ENCODE measurements at places on chromosomes 3 and 15.

GRCh38 chr3:9946112-9947024, 5.8 kb downstream of the PRRT3 start:
- H3K27me3 ChIP-seq: no peaks in the 10 kb centered on the region
- peaks cover 2% of the 10 kb centered on the region for H3K36me3 ChIP-seq
- DNase-seq: peak; percentile 82
- H3K27ac ChIP-seq: peak overlapping the region; percentile 56
- H3K4me1 ChIP-seq: peaks cover 9% of the 10 kb centered on the region

GRCh38 chr15:84824260-84825007, 7.3 kb downstream of the ALPK3 start:
- H3K4me3 ChIP-seq: no peak overlapping the region
- H3K36me3 ChIP-seq: no peaks in the 10 kb centered on the region
- no peaks in the 10 kb centered on the region for H3K4me1 ChIP-seq
- H3K27ac ChIP-seq: no peak overlapping the region
- no peak for DNase-seq

- DNase-seq: peak; percentile 80
- H3K27me3 ChIP-seq: no peaks in the 10 kb centered on the region
- peaks cover 48% of the 10 kb centered on the region for H3K36me3 ChIP-seq
- H3K27ac ChIP-seq: peak overlapping the region; percentile 99
Measured at GRCh38 chr3:42600958-42601675, 631 bp downstream of the NKTR start.

DNA sequence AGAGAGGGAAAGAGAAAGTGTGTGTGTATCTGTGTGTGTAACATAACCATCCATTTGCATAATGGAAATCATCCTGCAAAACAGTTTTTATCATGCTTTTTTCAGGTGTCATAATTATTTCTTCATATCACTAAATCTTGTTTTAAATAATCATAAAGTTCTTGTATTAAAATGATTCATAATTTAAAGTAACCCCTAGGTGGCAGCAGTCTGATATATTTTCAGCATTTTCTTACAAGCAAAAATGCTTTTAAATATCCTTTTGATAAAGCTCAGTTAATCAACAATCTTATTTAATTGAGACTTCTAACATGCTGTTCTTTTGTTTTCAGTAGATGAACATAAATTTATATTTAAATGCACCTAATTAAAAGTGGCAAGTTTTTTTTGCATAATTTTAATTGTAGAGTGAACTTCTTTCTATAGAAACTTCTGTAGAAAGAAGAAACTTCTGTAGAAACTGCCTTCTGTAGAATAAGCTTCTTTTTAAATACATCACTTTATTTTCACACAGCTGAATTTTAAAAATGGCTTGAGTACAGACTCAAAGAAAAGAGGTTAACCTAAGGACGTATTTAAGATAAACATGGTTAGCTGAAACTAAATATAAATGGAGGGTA, 72.5 kb downstream of the OPA1 start:
- peaks cover 31% of the 10 kb centered on the region for H3K36me3 ChIP-seq
- H3K27ac ChIP-seq: no peak overlapping the region
- peaks cover 3% of the 10 kb centered on the region for H3K4me1 ChIP-seq
- H3K4me3 ChIP-seq: no peak overlapping the region
- DNase-seq: no peak
- H3K27me3 ChIP-seq: no peaks in the 10 kb centered on the region

GRCh38 chr3:145639003-145639606, 521.9 kb downstream of the PLOD2 start:
- H3K27ac ChIP-seq: no peak overlapping the region
- H3K4me1 ChIP-seq: no peaks in the 10 kb centered on the region
- H3K36me3 ChIP-seq: no peaks in the 10 kb centered on the region
- H3K4me3 ChIP-seq: no peak overlapping the region

DNA sequence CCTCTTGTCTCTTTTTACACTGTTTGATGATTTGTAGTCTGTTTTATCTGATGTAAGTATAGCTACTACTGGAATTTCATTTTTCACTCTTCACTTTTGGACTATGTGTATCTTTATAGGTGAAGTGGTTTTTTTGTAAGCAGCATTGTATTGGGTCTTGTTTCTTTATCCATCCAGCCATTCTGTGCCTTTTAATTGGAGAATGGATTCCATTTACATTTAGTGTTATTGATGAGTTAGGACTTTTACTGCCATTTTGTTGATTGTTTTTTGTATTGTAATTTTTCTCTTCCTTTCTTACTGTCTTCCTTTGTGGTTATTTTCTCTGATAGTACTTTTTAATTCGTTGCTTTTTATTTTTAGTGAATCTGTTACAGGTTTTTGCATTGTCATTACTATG, 54.5 kb downstream of the RNF13 start:
- H3K27me3 ChIP-seq: no peaks in the 10 kb centered on the region
- H3K36me3 ChIP-seq: peaks cover 64% of the 10 kb centered on the region
- no peak overlapping the region for H3K4me3 ChIP-seq
- H3K27ac ChIP-seq: no peak overlapping the region
- H3K4me1 ChIP-seq: no peaks in the 10 kb centered on the region

- peak overlapping the region; percentile 19 for H3K4me3 ChIP-seq
- peak overlapping the region; percentile 91 for H3K27ac ChIP-seq
- DNase-seq: no peak
- H3K4me1 ChIP-seq: peaks cover 48% of the 10 kb centered on the region
- no peaks in the 10 kb centered on the region for H3K27me3 ChIP-seq
Measured at GRCh38 chr3:106184540-106185457, 316.0 kb upstream of the CBLB start.

DNA sequence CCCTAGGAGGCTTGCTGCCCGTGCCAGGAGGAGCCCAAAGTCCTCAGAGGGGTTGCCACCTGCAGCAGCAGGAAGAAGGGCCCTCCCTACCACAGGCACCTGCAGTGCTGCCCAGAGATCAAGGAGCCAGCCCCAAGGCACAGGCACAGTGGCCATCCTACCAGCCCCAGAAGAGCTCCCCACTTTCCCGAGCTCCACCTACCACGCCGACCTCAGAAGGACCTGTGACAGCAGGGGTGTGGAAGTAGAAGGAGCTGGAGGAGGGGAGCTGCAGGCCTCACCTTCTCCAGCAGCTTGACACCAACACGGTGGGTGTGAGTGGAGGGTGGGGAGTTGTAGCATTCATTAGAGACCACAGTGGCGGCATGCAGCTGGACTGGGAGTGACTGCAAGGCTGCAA, 485.8 kb downstream of the GABRG3 start:
- no peaks in the 10 kb centered on the region for H3K4me1 ChIP-seq
- H3K27me3 ChIP-seq: no peaks in the 10 kb centered on the region

DNA sequence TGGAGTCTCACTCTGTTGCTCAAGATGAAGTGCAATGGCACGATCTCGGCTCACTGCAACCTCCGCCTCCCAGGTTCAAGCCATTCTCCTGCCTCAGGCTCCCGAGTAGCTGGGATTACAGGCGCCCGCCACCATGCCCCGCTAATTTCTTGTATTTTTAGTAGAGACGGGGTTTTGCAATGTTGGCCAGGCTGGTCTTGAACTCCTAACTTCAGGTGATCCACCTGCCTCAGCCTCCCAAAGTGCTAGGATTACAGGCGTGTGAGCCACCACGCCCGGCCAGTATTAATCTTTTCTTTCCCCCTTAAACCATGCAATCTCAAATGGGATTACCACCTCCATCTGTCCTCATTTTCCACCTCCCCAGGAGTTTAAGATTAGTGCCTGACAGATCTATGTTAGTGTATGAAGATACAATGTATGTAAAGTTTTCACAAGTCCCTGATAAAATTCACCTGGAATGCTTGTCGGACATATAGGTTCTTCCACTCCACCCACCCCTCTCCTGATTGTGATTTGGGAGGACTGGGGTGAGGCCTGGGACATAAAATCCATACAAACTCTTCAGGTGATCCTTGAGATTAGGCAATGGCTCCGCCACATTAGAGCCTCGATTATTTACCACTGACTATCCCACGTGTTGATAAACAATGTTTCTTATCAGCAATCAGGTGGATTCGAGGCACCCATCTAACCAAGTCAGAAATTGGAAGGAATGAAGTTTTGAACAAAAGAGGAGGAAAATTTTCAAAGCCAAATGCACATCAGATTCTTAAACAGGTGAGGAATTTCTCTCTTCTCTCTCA, 1.2 kb downstream of the PARL start:
- H3K4me3 ChIP-seq: peak overlapping the region; percentile 84
- DNase-seq: no peak
- H3K36me3 ChIP-seq: peaks cover 8% of the 10 kb centered on the region
- peak overlapping the region; percentile 80 for H3K27ac ChIP-seq

DNA sequence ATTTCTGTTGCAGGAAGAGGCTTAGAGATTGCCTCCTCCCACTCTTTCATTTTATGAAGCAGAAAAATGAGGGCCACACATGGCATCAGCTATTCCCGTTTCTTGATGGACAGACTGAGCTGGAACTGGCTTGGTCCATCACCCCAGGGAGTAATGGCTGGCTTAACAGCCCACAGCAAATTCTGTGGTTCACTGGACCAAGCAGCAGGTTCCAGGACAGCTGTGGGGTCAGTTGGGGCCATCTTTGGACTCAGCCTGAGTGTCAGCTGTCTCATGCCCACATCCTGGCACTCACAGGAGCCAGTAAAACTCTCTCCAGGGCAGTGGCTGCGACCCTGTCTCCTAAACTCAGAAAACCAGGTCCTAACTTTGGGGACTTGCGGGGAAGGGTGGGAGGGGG, 36.5 kb downstream of the ZDHHC19 start:
- peaks cover 6% of the 10 kb centered on the region for H3K36me3 ChIP-seq
- no peak overlapping the region for H3K27ac ChIP-seq
- DNase-seq: no peak
- H3K4me1 ChIP-seq: peaks cover 19% of the 10 kb centered on the region
- no peak overlapping the region for H3K4me3 ChIP-seq
- H3K27me3 ChIP-seq: no peaks in the 10 kb centered on the region

- H3K27me3 ChIP-seq: peaks cover 16% of the 10 kb centered on the region
- peaks cover 9% of the 10 kb centered on the region for H3K4me1 ChIP-seq
- H3K27ac ChIP-seq: no peak overlapping the region
- no peak overlapping the region for H3K4me3 ChIP-seq
- no peak for DNase-seq
Measured at GRCh38 chr3:43817825-43818224, 127.1 kb downstream of the ABHD5 start.

GRCh38 chr15:57025264-57025926, 107.0 kb downstream of the TCF12 start:
- H3K27ac ChIP-seq: no peak overlapping the region
- H3K4me3 ChIP-seq: no peak overlapping the region
- no peak for DNase-seq
- H3K4me1 ChIP-seq: peaks cover 9% of the 10 kb centered on the region
- H3K36me3 ChIP-seq: peaks cover 8% of the 10 kb centered on the region
- H3K27me3 ChIP-seq: no peaks in the 10 kb centered on the region

GRCh38 chr3:123778991-123779622, 105.0 kb downstream of the MYLK start:
- no peak overlapping the region for H3K27ac ChIP-seq
- no peaks in the 10 kb centered on the region for H3K36me3 ChIP-seq
- H3K27me3 ChIP-seq: peaks cover 17% of the 10 kb centered on the region
- no peak overlapping the region for H3K4me3 ChIP-seq
- no peaks in the 10 kb centered on the region for H3K4me1 ChIP-seq
- no peak for DNase-seq

DNA sequence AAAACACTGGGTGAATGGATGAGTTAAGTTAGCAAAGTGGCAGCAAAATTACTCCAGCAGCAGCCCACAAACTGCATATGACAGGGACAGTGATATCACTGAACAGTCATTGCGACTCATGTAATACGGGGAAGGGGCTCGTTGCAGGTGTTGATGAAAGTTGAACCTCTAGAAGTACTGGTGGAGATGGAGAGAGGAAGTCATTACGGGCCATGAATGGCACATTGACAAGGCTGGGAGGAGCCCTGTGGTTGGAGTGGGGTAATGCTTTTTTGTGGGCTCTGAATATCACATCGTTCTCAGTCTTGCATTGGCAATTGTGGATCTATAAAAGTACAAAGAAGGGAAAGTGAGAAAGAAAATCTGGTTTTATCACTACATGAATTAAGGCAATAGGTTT, 278.1 kb downstream of the ZPLD1 start:
- H3K27me3 ChIP-seq: peaks cover 2% of the 10 kb centered on the region
- H3K27ac ChIP-seq: no peak overlapping the region
- H3K36me3 ChIP-seq: no peaks in the 10 kb centered on the region
- H3K4me1 ChIP-seq: peaks cover 8% of the 10 kb centered on the region
- H3K4me3 ChIP-seq: no peak overlapping the region

- no peak overlapping the region for H3K4me3 ChIP-seq
- no peaks in the 10 kb centered on the region for H3K4me1 ChIP-seq
- H3K36me3 ChIP-seq: no peaks in the 10 kb centered on the region
Measured at GRCh38 chr3:173615661-173616060, 218.1 kb downstream of the NLGN1 start.

DNA sequence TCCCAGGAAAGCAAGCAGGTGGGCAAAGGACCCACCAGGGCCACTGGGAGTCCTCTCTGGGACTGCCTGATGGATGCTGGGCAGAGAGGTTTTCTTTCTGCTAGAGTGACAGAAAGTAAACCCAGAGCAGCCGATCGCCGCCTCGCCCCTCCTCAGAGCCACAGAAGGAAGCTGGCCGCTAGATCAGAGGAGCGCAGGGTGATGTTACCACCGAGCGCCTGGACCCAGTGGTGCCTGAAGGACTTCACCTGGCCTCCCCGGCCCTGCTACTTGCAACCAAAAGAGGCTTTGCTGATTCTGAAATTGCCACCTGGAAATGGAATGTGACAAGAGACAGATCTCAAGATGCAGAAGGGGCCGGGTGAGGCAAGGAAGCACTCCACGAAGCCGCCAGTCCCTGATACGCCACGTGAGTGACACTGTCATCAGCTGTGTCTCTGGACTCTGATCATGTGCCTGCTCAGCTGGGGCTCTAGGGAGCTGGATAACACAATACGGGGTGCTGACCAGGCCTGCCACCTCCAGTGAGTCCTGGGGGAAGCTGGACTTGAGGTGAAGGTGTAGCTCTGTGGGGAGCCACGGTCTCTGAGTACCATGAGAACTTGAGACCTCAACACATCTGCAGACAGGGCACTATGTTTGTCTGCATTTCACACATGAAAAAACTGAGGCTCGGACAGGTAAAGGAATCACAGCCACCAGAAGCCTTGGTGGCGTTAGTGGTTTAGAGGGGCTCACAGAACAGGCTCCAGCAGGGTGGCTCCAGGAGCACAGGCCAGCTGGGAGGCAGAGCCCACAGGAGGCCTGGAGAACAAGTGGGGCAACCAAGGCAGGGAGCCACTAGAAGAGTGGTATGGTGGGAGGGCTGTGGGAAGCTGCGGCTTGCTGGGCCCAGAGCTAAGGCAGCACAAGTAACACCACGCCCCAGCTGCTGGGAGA, 137.9 kb upstream of the PRR20G start:
- no peaks in the 10 kb centered on the region for H3K4me1 ChIP-seq
- peak; percentile 36 for DNase-seq
- H3K36me3 ChIP-seq: no peaks in the 10 kb centered on the region
- peaks cover 32% of the 10 kb centered on the region for H3K27me3 ChIP-seq
- H3K4me3 ChIP-seq: no peak overlapping the region

GRCh38 chr3:152497890-152498289, 229.2 kb downstream of the MBNL1 start:
- peaks cover 15% of the 10 kb centered on the region for H3K27me3 ChIP-seq
- no peak for DNase-seq
- H3K36me3 ChIP-seq: no peaks in the 10 kb centered on the region

GRCh38 chr3:197006446-197006845, 23.2 kb downstream of the MELTF start:
- H3K27ac ChIP-seq: no peak overlapping the region
- H3K4me1 ChIP-seq: peaks cover 9% of the 10 kb centered on the region
- no peak overlapping the region for H3K4me3 ChIP-seq
- peaks cover 2% of the 10 kb centered on the region for H3K27me3 ChIP-seq

- no peak overlapping the region for H3K4me3 ChIP-seq
- peaks cover 3% of the 10 kb centered on the region for H3K4me1 ChIP-seq
- H3K27me3 ChIP-seq: peaks cover 7% of the 10 kb centered on the region
- no peak overlapping the region for H3K27ac ChIP-seq
- DNase-seq: peak; percentile 68
Measured at GRCh38 chr3:184636741-184637316, 75.0 kb downstream of the MAGEF1 start.
